ENCODE measurements at places on chromosomes 3 and 15.

GRCh38 chr3:118949113-118949760 lies 85.4 kb downstream of the IGSF11 start:
- DNase-seq = no peak

GRCh38 chr3:188881954-188882641 lies 289.7 kb upstream of the TPRG1 start:
- DNase-seq = no peak

DNA sequence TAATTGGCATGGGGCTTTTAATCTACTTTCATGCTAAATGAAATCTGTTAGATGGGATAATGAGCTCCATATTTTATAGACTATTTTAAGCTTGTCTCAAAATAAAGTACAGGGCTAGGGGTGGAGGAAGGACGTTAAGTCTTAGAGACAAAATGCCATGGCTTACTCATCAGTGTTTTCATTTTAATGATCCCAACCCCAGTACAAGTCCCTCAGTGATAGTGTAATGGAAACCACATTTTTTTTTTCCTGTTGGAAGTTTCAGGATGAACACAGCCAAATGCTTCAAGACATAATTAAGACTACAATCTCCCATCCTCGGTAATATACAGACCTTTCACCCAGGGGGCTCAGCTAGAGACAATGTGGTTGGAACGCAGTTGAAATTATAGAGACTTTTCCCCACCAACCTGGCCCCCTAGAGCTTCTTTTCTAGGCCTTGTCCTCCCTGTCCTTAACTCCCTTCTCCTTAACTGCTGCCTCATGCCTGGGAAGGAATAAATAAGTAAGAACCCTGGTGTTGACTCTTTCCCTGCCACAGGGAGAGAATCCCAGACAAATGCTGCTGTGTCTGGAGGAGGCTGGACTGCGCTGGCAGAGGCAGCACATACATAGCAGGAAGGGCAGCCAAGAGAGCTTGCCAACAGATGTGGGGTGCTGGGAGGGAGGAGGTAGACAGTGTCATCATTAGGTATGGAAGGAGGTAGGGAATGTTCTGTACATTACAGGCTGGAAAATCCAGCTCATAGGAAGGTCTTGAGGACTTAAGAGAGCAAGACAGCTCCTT lies 115.4 kb upstream of the ROPN1 start:
- no peak for DNase-seq

DNA sequence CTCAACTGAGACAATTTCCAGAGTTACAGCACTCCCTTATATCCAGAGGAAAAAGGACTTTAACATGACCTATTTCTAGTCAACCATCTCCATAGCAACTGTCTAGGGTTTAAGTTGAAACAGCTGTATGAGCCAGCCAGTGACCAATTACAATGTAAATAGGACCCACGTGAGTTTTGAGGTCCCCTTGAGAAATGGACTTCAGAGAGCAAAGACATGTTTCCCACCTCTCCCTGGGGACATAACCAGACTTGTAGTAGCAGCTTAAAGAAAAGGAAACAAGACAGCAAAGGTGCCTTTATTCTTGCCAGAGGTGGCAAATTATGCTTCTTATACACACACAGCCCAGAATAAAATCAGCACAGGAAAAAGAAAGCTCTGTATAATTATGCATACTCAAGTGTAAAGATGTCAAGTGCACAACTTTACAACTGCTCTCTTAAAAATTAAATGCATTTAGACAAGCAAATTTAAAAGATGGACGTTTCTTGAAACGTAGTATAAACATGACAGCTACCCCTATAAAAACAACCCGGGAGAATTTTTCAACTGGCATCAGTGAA lies 40.2 kb downstream of the SUMF1 start:
- no peak for DNase-seq

- DNase-seq = no peak
Measured at GRCh38 chr15:89469426-89470096, 26.8 kb downstream of the RHCG start.

DNA sequence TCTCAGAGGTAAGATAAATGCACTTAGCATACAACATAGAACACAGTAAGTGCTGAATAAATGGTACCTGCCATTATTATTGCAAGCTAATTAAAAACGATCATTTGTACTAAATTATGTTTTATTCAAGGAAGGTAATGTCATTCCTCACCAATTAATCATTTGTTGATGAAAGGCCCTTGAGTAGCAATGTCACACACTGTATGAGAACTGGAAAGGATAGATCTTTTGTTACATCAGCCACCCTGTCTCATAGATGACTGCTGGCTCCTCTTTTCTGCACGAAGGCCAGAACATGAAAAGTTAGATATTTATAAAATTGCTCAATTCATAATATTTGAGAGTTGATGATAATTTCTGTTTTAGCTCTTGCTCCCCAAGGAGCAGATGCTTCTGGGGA lies 415.4 kb downstream of the RBMS3 start:
- DNase-seq = no peak

- no peak for DNase-seq
Measured at GRCh38 chr3:171561596-171562323, 101.6 kb upstream of the TNIK start.

DNA sequence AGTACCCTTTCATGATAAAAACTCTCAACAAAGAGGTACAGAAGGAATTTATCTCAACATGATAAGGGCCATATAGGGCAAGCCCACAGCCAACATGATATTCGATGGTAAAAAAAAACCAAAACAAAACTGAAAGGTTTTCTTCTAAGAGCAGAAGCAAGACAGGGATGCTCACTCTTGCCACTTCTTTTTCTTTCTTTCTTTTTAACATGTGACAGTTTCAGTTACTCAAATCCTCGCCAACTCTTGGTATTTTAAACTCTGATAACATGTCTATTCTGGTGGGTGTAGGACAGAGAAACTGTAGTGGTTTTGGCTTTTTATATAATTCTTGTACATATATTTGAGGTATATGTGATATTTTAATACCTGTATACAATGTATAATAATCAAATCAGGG lies 74.0 kb upstream of the NMNAT3 start:
- DNase-seq = no peak

DNA sequence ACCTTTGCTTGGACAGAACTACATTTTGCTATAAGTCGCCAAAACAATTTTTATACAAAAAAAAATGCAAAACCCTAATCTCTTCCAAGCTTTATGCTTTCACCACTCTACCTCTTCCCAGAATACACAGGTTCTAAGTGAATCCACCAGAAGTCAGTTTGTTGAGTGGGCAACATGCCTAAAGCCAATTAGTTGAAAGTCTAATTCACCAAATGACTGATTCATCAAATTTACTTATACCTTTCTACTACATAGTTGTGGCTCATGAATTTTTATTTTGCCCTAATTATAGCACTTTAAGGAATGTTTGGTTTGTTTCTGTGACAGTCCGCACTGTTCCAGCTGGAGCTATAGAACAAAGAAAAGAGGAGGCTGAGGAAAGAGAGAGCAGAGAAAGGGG lies 265.9 kb upstream of the TGFBR2 start:
- no peak for DNase-seq

GRCh38 chr3:51224283-51224682 lies 160.8 kb upstream of the MANF start:
- no peak for DNase-seq

DNA sequence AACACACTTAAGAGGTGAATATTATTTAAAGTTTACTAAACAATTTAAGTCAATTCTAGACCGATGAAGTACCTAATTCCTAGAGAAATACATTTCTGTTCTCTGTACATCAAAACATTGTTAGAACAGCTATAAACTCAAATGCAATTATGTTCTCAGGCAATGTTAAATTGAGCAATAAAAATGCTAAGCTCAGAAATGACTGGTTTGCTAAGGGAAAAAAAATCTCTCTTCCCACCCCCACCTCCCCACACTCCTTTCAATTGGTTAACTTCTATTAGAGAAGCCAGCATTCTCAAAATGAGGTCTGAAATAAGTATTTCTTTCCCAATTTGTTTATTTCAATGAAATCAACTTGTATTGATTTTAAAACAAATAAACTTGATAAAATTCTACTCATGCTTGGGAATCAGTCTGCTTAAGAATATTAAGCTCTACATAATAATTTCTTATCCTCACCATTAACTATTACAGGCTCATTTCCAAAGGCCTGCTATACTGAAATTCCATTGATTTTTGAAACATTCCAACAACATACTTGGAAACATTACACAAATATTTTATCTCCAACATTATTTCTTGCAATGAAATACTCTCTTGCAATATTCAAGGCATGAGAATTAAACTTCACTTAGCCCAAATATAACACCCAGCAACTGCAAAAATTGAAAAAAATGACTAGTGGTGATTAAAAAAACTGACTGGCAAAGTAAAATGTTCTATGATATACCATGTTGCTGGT lies 22.6 kb downstream of the TSPAN3 start:
- no peak for DNase-seq

DNA sequence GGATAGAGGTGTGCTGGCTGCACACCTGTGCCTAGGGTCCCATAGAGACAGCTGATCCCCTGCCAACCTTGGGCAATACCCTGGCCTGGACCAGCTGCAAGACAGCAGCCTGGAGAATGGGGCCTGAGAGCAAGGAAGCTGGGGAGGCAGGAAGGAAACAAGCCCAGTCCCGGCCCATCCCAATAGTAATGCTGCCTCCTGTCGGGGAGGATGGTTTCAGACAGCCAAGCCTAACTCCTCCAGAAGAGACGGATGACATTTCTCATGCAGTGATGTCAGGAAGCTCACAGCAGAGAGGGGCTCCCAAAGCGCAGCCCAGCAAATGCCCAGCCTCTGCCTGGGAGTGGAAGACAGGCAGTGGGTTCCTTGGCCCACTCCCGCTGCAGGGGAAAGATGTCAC lies 408.8 kb downstream of the OCA2 start:
- no peak for DNase-seq

DNA sequence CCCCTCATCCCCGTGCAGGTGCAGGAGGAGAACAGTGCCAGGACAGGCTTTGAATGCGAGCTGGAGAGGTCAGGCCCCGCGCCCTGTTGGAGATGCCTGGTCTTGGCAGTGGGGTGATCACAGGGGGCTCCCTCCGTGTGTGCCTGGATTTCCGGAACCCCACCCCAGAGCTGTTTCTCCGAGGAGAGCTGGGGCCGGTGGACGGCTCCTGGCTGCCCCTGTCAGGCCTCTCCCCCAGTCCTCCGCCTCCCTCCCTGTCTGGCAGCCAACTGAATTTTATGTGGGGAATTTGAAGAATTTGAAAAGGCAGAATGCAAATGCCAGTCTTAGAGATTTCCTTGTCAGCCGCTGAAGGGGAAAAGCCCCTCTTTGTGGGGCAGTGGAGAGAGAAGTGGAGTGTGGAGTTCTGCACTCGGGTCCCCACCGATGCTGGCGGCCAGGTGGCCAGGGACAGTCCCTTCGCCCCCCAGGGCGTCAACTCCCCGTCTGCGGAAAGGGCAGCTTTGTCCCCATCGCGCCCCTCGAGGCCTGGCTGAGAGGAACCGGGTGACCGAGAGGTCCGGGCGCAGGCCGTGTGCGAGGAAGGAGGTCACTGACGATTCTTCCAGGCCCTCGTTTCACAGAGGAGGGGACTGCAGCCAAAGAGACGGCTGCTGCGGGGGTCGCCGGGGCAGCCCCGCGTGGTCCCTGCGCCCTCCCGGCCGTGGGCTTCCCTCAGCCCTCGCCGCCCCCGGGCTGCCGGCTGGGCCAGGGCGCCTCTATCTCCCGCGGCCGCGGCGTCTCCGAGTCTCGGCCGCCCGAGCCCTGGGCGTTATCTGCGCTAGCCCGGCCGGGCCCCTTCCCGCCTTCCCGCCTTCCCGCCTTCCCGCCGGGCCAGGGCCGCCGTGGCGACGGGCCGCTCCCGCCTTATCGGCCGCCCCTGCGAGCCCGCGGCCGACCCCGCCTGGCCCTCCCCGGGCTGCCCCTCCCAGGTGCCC lies 56.0 kb upstream of the LCTL start:
- DNase-seq = no peak
